ENCODE measurements at places on chromosomes 7 and 10.

- no peaks in the 10 kb centered on the region for H3K27me3 ChIP-seq
- no peak overlapping the region for H3K4me3 ChIP-seq
- no peaks in the 10 kb centered on the region for H3K36me3 ChIP-seq
- no peak for DNase-seq
- H3K4me1 ChIP-seq, result peaks cover 9% of the 10 kb centered on the region
- H3K27ac ChIP-seq, result no peak overlapping the region
Measured at GRCh38 chr10:51709324-51709972, 10.1 kb upstream of the CSTF2T start.

- no peak overlapping the region for H3K4me3 ChIP-seq
- no peaks in the 10 kb centered on the region for H3K4me1 ChIP-seq
- no peaks in the 10 kb centered on the region for H3K27me3 ChIP-seq
- H3K27ac ChIP-seq, result no peak overlapping the region
- H3K36me3 ChIP-seq, result no peaks in the 10 kb centered on the region
- DNase-seq, result no peak
Measured at GRCh38 chr7:146826329-146826728, 709.7 kb downstream of the CNTNAP2 start.

DNA sequence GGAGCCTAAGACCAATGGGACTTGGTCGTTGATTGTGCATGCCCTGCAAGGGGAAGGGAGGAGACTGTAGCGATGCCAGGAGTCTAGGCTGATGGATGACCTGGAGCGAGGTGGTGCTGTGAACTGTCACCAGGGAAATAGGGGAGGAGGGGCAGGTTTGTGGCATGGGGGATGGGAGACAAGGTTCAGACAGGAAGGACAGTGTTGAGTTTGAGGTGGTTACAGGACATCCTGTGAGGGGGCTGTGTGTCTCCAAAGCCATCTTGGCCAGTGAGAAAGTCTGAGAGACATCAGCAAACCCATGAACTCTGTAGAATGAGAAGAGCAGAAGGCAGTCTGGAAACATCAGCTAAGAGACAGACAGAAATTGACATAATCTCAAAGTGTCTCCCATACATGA, 38.5 kb upstream of the KDM7A start:
- H3K4me3 ChIP-seq, result no peak overlapping the region
- no peaks in the 10 kb centered on the region for H3K36me3 ChIP-seq
- no peak overlapping the region for H3K27ac ChIP-seq
- peaks cover 19% of the 10 kb centered on the region for H3K4me1 ChIP-seq

DNA sequence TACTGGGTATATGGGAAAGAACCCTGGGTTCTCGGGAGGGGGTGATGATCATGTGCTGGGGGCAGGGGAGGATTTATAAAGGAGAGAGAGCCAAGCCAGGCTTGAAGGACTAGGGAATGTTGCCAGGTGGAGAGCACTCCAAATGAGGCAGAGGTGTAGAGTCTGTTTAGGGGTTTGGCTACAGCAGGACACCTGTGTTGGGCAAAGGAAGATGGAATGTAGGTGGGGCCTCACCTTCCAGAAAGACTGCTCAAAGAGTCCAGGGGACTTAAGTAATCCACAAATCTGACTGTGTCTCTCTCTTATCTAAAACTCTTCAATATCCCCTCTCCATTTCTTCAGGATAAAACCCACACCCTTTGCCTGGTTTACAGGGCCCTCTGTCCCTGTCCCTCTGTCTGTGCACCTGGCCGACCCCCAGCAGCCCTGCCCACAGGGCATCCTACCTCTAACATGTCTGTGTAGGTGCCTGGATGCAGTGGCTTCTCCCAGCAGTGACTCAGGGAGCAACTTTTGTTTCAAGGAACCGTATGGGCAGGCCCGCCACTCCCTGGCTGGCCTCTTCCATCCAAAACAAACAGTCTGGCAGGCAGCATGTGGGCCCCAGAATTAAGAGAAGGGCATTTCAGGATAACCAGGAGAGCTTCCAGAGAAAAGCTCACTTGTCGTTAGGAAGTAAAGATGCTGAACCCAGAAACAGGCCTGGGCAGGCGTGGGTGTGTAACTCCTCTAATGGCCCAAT, 10.6 kb upstream of the PLEKHA1 start:
- DNase-seq, result no peak
- no peak overlapping the region for H3K4me3 ChIP-seq
- peaks cover 2% of the 10 kb centered on the region for H3K4me1 ChIP-seq
- H3K27ac ChIP-seq, result no peak overlapping the region

DNA sequence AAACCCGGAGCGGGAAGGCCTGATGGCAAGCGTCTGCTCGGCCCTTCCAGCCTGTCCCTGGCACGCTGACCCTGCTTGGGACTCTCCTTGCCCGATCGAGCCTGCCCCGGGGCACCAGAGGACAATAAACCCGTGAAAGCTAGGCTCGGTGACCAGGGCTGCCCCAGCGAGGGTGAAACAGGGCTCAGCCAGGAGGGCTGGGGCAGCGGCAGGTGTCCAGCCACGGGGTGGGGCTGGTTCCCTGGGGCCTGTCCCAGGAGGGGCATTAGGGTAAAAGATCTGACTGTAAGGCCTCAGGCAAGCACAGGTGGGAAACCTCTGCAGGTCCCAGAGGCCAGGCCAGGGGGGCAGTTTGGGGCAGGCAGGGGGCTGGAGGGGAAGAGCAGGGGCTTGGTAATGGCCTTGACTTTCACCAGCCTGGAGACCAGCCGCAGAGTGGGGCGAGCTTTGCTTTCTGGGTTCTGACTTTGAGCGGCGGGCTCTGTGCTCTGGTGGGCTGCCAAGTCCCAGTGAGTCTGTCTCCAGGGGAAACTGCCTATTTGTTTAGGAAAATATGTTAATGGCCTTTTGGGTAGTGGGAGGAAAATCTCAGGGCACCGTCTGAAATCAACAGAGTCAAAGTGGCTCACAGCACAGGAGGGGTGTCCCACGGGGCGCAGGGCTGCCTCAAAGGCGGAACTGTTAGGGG, 68.2 kb upstream of the INPP5A start:
- H3K27ac ChIP-seq, result no peak overlapping the region
- no peaks in the 10 kb centered on the region for H3K36me3 ChIP-seq
- DNase-seq, result no peak
- H3K27me3 ChIP-seq, result peaks cover 4% of the 10 kb centered on the region
- no peak overlapping the region for H3K4me3 ChIP-seq

DNA sequence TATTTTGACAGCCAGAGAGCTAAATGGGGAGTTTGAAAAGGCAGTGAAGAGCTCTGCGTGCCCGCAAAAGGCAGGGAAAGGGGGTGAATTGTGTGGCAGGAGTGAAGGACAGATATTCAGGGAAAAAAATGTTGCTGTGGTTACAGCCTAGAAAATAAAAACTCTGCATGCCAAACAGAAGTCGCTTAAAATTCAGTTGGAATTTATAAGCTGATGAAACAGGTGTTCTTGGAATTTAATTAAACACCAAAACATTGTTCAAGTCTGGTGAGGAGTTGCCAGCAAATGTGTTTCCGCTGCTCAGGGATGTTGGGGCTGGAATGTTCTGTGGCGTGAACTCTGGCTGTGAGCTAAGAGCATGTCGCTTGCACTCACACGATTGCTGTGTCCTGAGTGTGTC, 169.3 kb downstream of the ADRA2A start:
- H3K4me3 ChIP-seq, result no peak overlapping the region
- DNase-seq, result no peak
- H3K36me3 ChIP-seq, result peaks cover 3% of the 10 kb centered on the region
- no peak overlapping the region for H3K27ac ChIP-seq

DNA sequence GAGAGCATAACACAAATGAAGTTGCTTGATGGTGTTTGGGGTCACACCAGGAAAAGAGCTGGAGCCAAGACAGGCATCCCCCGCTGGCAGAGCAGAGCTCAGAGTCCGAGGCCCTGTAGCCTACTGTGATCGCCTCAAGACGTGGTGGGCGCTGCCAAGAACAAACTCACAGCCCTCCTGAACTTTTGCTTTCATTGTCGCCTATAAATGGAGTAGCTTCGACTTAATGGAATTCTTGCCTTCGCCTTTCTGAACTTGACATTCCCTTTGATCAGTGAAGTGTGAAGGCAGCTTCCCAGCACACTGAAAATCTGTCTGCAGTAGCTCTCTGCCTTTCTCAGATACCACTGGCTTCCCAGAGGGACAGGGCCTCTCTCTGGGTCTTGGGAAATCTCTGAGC, 21.3 kb downstream of the CPXM2 start:
- no peak overlapping the region for H3K27ac ChIP-seq
- H3K36me3 ChIP-seq, result peaks cover 2% of the 10 kb centered on the region
- peaks cover 36% of the 10 kb centered on the region for H3K27me3 ChIP-seq
- H3K4me1 ChIP-seq, result no peaks in the 10 kb centered on the region
- DNase-seq, result no peak

GRCh38 chr7:83365746-83366145, 203.1 kb upstream of the PCLO start:
- no peaks in the 10 kb centered on the region for H3K27me3 ChIP-seq
- no peak for DNase-seq
- H3K27ac ChIP-seq, result no peak overlapping the region
- no peaks in the 10 kb centered on the region for H3K4me1 ChIP-seq
- H3K36me3 ChIP-seq, result no peaks in the 10 kb centered on the region

- H3K4me1 ChIP-seq, result no peaks in the 10 kb centered on the region
- no peak for DNase-seq
- H3K27ac ChIP-seq, result no peak overlapping the region
- no peaks in the 10 kb centered on the region for H3K36me3 ChIP-seq
- H3K4me3 ChIP-seq, result no peak overlapping the region
Measured at GRCh38 chr7:21707566-21707965, 164.7 kb downstream of the DNAH11 start.

GRCh38 chr10:123994417-123995081, 98.8 kb downstream of the CHST15 start:
- peak; percentile 82 for DNase-seq
- peaks cover 76% of the 10 kb centered on the region for H3K27me3 ChIP-seq
- peaks cover 23% of the 10 kb centered on the region for H3K4me1 ChIP-seq
- H3K4me3 ChIP-seq, result peak overlapping the region; percentile 81
- H3K36me3 ChIP-seq, result peaks cover 9% of the 10 kb centered on the region

DNA sequence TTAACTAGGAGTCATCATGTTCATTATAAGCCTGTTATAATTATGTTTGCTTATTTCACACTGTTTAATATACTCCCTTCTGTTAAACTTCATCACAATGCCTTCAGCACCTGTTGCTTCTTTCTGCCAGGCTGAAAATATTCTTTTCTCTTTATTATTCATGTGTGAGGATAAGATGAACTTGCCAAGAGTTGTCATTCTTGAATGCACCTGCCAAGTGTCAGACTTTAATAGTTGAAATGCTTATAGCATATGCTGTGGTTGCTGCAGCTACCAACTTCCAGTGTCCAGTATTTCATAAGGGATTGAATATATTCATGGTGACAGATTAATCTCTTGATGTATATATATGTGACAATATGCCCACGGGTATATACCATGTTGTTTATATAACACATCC, 339.2 kb upstream of the MEOX2 start:
- no peaks in the 10 kb centered on the region for H3K36me3 ChIP-seq
- no peak overlapping the region for H3K4me3 ChIP-seq
- H3K4me1 ChIP-seq, result no peaks in the 10 kb centered on the region
- no peak overlapping the region for H3K27ac ChIP-seq
- no peaks in the 10 kb centered on the region for H3K27me3 ChIP-seq

- no peak overlapping the region for H3K4me3 ChIP-seq
- peak overlapping the region; percentile 32 for H3K27ac ChIP-seq
- H3K36me3 ChIP-seq, result no peaks in the 10 kb centered on the region
- H3K27me3 ChIP-seq, result peaks cover 17% of the 10 kb centered on the region
Measured at GRCh38 chr7:6545398-6546126, 5.7 kb downstream of the GRID2IP start.

GRCh38 chr7:2158331-2159175, 74.2 kb downstream of the MAD1L1 start:
- H3K4me1 ChIP-seq, result peaks cover 8% of the 10 kb centered on the region
- no peak for DNase-seq
- no peak overlapping the region for H3K27ac ChIP-seq
- H3K27me3 ChIP-seq, result no peaks in the 10 kb centered on the region
- no peak overlapping the region for H3K4me3 ChIP-seq
- H3K36me3 ChIP-seq, result peaks cover 2% of the 10 kb centered on the region

DNA sequence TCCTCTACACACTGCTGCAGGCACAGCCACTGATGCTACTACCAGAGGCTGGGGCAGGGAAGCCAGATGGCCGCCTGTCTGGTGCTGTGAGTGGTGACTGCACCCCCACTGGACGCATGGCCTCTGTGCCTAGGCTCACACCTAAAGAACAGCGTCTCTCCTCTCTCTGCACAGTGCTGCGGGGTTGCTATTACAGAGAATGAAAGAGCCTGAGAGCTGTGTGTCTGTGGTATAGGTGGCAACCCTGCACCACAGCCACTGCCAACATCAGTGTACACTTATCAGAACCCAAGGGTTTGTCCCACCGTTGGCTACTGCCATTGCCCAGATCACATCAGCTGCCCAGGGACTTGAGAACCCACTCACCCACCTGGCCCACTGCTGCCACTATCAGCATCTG, 4.1 kb upstream of the IFIT2 start:
- H3K27ac ChIP-seq, result no peak overlapping the region
- no peak overlapping the region for H3K4me3 ChIP-seq
- DNase-seq, result no peak
- H3K27me3 ChIP-seq, result no peaks in the 10 kb centered on the region

DNA sequence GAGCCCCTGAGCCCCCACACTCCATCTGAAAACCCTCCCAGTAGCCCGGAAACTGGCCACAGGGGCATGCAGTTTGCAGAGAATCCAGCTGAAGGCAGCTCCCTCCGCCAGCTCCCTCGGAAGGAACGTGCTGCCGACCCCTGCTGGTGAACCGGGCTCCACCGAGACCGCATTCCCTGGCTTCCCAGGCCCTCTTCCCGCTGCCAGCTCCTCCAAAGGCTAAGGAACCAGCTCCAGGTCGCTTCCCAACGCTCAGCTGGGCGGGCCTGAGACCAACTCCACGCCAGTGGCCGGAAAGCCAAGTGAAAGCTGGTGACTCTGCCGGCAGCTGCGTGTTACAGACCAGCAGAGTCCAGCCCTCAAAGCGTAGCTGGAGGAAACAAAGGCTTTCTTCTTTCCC, 35.8 kb downstream of the GPER1 start:
- no peaks in the 10 kb centered on the region for H3K27me3 ChIP-seq
- H3K4me1 ChIP-seq, result peaks cover 4% of the 10 kb centered on the region
- no peak for DNase-seq

DNA sequence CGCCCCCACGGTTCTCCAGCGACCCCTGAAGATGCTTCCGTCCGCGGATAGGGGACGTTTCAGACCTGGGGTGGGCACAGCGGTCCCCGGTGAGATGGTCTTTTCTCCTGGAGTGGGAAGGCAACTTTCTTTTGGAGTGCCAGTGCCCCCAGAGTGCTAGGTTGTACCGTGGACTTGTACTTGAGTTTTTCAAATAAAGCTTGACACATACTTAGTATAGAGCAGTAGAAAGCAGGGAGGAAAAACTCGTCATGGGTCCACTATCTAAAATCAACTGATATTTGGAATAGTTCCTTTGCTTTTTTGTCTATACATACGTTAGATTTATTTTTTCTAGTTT, 28.4 kb downstream of the RBM20 start:
- peak overlapping the region; percentile 89 for H3K4me3 ChIP-seq
- no peaks in the 10 kb centered on the region for H3K36me3 ChIP-seq
- peaks cover 3% of the 10 kb centered on the region for H3K4me1 ChIP-seq
- DNase-seq, result no peak
- H3K27me3 ChIP-seq, result peaks cover 13% of the 10 kb centered on the region

DNA sequence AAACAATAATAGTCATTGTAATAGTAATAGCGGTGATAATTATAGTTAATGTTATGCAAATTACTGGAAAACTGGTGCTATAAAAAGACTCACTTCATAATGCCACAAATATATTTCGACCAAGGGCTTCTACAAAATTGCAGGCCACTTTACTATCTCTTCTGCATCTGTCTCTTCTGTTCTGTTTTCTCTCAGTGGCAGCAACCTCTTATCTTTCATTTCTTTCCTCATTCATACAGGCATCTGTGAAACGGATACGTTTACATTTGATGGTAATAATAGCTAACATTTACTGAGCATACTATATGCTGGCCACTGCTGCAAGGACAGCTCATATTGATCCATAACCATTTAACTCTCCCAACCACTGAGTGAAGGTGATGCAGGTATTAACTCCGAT, 537.4 kb upstream of the PFKP start:
- peaks cover 5% of the 10 kb centered on the region for H3K27me3 ChIP-seq
- no peak for DNase-seq
- no peak overlapping the region for H3K4me3 ChIP-seq
- no peaks in the 10 kb centered on the region for H3K36me3 ChIP-seq
- H3K4me1 ChIP-seq, result no peaks in the 10 kb centered on the region

Measured in T-helper 17 cell (primary cell).